ENCODE measurements at places on chromosomes 16 and 17.

DNA sequence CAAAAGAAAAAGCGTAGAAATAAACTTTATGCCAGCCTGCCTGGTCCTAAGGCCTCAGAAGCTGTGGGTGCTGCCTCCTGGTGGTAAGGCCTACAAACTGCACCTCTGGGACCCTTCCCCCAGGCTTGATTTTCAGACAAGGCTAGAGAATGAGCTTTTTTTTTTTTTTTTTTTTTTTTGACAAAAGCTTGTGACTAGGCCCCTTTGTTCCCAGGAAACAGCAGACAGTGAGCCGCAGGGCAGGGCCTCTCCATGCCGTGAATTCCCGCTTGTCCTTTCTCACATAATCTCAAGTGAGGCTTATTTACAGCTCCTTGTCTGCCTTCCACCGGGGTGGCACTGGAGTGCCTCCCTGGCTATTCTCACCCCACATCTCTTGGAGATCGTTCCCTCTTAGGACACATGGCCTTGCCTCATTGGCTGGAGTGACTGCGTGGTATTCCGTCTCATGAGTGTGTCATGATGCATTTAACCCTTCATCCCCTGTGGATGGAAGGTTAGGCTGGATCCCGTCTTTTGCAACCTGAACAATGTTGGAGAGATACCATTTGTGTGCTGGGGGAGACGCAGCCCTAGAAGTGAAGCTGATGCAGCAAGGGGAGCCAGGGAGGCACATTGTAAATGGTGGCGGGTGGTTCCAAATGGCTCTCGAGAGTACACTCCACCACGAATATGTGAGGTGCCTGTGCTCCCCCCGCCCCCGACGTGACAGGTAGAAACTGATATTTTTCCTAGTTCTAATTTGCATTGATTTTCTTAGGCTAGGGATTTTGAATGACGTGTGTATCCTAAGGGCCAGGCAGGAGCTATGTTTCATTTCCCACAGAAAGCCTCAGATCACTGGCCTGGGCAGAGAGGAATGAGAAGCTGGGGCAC, 49.6 kb downstream of the USP22 start:
- peak; percentile 47 for DNase-seq

GRCh38 chr17:64459284-64459747, 10.4 kb downstream of the MILR1 start:
- DNase-seq = no peak

- DNase-seq = no peak
Observed at GRCh38 chr17:28325211-28325610, 6.2 kb downstream of the TMEM97 start.

DNA sequence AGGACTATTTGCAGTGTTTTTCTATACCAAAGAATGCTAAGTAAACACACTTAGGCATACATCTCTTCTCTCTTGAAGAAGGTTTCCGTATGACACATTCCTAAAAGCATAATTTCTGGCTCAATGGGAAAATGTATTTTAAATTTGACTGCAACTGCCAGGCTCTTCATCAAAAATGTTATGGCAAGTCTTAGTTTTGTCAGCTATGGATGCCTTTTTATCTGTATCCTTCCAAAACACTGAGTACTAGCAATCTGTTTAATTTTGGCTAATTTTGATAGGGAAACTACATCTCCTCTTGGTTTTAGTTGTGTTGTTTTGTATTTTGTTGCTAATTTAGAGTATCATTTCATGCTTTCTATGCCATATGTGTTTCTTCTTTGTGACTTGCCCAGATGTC, 35.4 kb downstream of the MRPS23 start:
- no peak for DNase-seq

DNA sequence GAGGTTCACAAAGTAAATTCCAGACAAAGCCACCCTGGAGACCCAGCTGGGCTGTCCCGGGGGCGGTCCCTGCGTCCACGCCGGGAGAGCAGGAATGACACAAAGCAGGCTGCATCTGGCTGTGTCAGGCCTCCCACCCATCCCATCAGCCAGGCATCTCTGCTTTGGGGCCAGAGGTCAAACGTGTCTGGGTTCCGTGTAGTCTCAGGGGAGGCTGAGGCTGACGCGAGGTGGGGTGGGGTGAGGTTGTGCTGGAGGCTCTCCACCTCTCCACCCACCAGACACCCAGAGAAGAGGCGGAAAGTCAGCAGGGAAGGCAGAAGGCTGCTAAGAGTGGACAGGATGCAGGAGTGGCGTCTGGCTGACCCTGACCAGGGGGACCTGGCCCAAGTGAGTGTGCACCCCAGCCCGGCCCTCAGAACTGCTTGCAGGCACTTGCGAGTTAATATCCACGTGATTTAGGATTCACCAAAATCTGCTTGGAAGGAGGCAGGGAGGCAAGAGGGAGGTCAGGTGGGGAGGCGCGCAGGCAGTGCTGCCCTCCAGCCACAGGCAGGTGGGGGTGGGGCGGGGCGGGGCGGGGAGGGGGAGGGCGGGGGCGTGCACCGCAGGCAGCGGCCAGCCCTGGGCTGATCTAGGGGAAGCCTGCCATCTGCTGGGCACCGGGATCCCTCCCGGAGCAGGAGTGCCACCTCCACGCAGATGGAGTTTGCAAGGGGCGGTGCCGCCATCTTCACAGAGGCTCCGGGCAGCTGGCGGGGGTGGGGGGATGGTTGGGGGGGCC, 44.3 kb downstream of the TBC1D16 start:
- DNase-seq = peak; percentile 68

DNA sequence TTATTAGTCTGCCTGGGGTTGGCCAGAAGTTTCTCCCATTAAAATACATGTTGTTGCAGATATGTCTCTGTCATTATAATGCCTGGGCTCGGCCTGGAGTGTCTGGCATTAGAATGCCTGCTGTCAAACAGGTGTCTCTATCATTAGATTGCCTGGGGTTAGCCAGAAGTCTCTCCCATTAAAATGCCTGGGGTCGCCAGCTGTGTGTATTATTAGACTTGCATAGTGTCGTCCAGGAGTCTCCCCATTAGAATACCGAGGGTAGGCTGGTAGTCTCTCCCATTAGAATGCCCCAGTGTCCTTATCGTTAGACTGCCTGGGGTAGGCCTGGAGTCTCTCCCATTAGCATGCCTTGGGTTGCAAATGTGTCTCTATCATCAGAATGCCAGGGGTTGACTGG, 2270.8 kb downstream of the TP53TG3F start:
- no peak for DNase-seq

- no peak for DNase-seq
Observed at GRCh38 chr17:32124985-32125847, 17.1 kb upstream of the RHOT1 start.

DNA sequence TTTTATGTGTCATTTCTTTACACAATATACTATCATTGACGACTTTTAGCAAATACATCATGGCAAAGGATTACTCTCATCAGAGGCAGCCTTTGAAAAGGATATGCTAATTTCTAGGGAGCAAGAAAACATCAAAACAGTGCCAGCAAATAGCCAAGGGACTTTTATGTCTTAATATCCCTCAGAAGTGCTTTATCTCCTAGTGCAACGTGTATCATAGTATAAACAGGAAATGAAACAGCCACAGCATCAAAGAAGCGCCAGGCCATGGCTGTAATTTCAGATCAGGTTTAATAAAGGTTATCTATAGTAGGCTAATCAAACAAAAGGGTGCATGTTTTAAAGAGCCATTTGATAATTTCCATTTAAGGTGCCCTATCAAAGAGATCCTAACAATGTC, 159.9 kb downstream of the AXIN2 start:
- DNase-seq = no peak

DNA sequence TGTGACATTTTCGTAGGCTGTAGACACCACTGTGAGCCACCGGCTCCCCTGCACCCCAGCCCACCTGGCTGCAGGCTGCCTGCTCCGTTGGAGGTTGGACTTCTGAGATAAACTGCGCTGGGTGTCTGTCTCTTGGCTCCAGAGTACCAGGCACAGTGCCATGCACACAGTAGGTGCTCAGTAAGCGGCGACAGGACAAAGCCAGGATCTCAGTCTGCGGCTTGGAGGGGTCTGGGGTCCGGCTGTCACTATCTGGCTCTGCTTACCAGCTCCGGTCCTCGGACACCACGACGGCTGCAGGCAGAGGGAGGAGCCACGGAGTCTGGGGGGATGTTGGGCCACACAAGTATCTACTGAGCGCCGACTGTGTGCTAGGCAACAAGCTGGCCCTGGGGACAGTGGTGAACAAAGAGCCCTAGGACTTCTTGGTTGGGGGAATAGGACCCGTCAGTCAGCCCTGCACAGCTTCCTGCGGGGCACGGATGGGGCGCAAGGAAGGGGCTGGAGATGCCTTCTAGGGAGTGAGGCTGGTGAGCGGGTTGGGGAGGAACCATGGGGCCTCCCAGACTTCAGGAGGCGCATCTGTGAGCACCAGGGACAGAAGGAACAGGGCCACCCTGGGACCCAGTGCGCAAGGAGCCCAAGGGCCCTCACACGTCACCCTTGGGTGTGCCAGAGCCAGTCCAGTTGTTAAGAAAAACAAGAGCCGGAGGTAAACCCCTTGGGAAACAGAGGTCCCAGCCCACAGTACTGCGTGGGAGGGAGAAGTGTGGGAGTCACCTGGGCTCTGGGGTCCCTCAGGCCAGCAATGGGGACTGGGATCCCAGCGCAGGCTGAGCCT, 17.3 kb downstream of the JPH3 start:
- no peak for DNase-seq

DNA sequence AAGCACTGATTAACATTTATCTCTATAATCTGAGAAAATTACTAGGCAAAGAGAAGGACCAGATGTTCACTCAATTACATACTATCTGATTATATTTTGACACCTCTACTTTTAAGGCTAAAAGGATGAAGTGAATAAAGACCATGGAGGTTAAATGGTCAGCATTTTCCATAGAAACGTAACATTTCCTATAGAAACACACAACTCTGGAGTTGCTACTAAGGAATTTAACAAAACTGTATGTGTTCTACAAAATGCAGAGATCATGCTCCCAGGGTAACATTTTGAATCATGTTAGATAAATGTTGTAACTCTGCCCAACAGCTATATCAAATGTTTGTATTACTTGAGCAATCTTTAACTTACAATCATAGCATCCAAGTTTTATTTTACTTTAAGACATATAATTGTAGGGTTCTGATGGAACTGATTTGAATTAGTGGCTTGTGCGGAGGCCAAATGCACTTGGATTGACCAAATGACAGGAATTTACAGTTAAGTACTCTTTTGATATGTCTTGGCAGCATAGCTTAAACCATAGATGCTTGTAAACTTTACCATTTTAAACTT, 97.7 kb downstream of the RPGRIP1L start:
- no peak for DNase-seq

DNA sequence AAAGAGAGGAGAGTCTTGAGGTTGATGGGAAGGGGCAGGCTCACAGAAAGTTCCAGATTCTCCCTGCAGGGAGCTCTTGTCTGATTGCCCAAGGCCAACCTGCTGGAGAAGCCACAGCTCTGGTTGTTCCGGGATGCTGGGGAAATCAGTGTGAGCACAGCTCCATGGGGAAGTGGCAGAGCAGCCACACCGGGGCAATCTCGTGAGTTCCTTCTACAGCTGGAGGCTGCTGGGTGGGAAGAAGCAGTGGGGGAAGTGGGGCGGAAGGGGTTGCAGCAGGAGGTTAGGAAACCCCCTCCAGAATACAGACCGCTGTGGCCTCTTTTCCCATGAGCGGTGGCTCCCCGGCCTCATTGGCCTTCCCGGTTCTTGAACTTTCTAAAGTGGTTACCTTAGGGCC, 34.0 kb downstream of the KIAA0513 start:
- DNase-seq = no peak

All from effector CD8-positive, alpha-beta T cell (primary cell).